Muscle of back (tissue), 13 donors: ENCODE measurements at places on chromosomes 5 and 9. TPM values are rescaled to one million over a fixed set of nuclear protein-coding genes. Genes with fewer than 3 reads are reported as not detected.

ARHGEF39 gene
- polyA plus RNA-seq: 6.1 TPM

GRCh38 chr9:26565118-26565517, 327.5 kb downstream of the CAAP1 start:
- DNase-seq: no peak

DNA sequence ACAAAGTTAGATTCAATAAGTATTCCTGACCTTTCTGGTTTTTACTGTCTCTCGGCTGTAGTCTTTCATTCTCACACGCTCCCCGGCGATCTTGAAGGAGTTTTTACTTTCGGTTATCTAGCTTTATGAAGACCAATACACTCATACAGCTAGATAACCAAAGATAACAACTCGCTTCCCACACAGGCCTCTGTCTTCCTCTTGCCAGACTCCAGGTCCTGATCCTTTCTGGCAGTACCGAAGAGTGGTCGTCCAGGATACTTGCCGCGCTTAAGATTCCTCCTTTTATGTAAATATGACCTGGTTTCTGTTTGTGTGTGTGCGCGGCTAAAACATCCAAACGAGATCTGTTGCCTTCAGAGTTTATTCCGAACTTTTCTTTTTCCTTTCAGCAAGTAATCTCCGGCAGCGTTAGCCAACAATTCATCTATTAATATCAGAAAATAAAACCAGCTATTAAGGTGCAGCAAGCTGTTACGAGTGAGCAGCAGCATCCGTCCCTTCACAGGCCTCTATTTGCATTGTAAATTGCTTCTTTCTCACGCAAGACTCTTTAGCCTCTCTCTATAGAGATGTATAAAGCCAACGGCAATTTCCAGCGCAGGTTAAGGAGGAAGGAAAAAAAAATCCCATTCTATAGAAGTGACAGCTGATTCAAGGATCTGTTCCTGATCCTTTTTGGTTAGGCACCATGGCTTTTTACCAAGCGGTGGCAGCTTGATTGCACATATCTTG, 216.1 kb downstream of the MEF2C start:
- DNase-seq: peak; percentile 77

GRCh38 chr9:134179918-134180785, 15.8 kb upstream of the RNU6ATAC start:
- DNase-seq: no peak

PTGES2 gene
- polyA plus RNA-seq: 29.4 TPM

MAST4 gene
- polyA plus RNA-seq: 11.8 TPM

NR6A1 gene
- polyA plus RNA-seq: 0.91 TPM

PCDHB9 gene
- polyA plus RNA-seq: 2.6 TPM

- DNase-seq: no peak
Measured at GRCh38 chr5:37576552-37576951, 197.4 kb downstream of the WDR70 start.

DNA sequence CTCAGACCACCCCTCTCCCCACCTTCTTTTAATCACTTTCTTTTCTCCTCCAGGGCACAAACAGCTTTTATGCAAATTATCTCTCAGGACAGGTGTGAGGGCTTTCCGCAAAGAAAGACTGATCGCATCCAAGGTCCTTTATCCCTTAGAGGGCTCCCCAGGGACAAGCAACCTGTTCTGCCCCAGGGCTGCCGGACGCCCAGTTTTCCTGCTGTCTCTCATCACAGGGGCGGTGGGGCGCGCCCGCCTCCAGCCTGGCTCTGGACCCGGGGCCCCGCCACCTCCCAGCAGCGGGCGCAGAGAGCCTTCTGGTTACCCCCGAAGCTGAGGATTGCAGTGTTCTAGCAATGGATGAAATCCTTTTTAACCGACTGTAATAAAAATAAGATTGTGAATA, 266.1 kb downstream of the CWC27 start:
- DNase-seq: no peak

DNA sequence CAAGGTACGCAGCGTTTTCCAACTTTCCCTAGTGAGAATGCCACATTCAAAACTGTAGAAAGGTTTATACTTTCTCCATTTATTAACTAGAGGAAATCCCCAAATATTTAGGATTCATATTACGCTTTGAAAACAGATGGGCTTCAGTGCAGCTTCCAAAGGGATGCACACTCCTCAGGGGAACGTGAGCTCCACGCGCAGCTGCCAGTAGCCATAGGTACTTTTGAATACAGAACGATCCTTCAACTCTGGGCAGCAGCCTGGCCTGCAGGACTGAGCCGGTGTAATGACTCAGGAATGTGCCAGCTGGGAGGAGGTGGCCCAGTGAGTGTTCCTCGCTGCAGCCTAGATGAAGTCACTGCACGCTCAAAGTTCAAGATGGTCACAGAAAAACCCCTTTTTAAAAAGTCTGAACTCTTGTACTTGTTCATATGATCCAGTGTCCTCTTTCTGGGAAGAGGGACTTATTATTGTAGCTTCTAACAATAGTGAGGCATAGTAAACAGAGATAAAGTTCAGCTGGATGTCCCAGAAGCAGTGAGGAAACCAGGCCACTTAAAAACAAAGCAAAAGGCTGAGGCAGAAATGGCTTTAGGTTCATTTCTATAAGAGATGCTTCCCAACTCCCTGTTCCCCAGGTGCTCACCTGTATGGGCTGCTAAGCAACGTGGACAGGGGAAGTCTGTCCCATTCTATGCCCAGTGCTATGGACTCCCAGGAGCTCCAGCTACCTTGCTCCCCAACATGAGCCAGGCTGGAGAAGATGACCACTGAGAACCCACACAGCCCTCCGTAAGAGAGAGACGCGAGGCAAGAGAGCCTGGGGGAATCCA, 130.0 kb downstream of the LHFPL2 start:
- DNase-seq: peak; percentile 67

GRCh38 chr5:180739271-180739670, 587 bp downstream of the OR2Y1 start:
- no peak for DNase-seq

SLC4A9 gene
- polyA plus RNA-seq: not detected
